Activated naive CD4-positive, alpha-beta T cell treated with anti-CD3 and anti-CD28 coated beads, Interleukin-2, amount 50 U/mL, for 72 hours (primary cell): ENCODE measurements at places on chromosomes 6 and 20. TPM values are rescaled to one million over a fixed set of nuclear protein-coding genes. Genes with fewer than 3 reads are reported as not detected.

GRM4 gene
- total RNA-seq = 0.36 TPM

UNC5CL gene
- total RNA-seq = 2.8 TPM

- DNase-seq = no peak
Observed at GRCh38 chr6:155171747-155172449, 91.9 kb upstream of the CLDN20 start.

GRCh38 chr20:63295422-63295821 lies 2.4 kb downstream of the COL20A1 start:
- DNase-seq = no peak

VPS52 gene
- 62.8 TPM for total RNA-seq
